Gastroesophageal sphincter (tissue), 4 donors: ENCODE measurements at places on chromosomes 1 and 21. TPM values are rescaled to one million over a fixed set of nuclear protein-coding genes. Genes with fewer than 3 reads are reported as not detected.

DCDC2B gene
- total RNA-seq: not detected

- ATAC-seq: no peak
Observed at GRCh38 chr1:14280909-14281308, 317.6 kb upstream of the KAZN start.

DNA sequence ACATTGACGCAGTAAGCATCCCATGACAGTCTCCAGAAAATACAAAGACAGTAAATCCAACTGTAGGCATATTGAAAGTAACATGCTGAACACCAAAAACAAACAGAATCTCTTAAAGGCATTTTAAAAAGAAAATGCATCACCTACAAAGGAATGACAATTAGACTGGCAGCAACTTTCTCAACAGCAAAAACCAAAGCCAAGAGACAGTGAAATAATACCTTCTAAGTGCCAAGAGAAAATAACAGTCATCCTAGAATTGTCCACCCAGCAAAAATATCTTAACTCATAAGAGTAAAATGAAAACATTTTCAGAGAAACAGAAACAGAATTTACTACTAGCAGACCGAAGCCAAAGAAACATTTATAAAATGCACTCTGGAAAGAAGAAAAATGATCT lies 20.0 kb downstream of the CCDC185 start:
- ATAC-seq: no peak

AZIN2 gene
- 1.6 TPM for total RNA-seq
